ENCODE measurements at places on chromosomes 11 and 22. TPM values are rescaled to one million over a fixed set of nuclear protein-coding genes. Genes with fewer than 3 reads are reported as not detected.

The MCHR1 gene
- total RNA-seq, result not detected

The CARNS1 gene
- 0.76 TPM for total RNA-seq

The BEST1 gene
- total RNA-seq, result 0.25 TPM

The MFRP gene
- total RNA-seq, result not detected

The IL17REL gene
- not detected for total RNA-seq

The BLID gene
- not detected for total RNA-seq

The SCGB2A2 gene
- total RNA-seq, result not detected

The C11orf65 gene
- total RNA-seq, result 1.2 TPM

The OR52A1 gene
- not detected for total RNA-seq

The OR52H1 gene
- total RNA-seq, result not detected

The PCSK7 gene
- total RNA-seq, result 182 TPM

The TREH gene
- not detected for total RNA-seq

The SEPTIN5 gene
- not detected for total RNA-seq

The HBG2 gene
- not detected for total RNA-seq

The EWSR1 gene
- total RNA-seq, result 311 TPM

The CHRM1 gene
- not detected for total RNA-seq

The FAM168A gene
- 22.2 TPM for total RNA-seq

The A4GALT gene
- 0.58 TPM for total RNA-seq

The RIMBP3C gene
- 0.23 TPM for total RNA-seq

The GPHA2 gene
- total RNA-seq, result not detected

The GNAZ gene
- 0.53 TPM for total RNA-seq

The OR5M3 gene
- not detected for total RNA-seq

The RAB38 gene
- total RNA-seq, result 1.5 TPM

The ADM2 gene
- 7.6 TPM for total RNA-seq

The TRIM48 gene
- not detected for total RNA-seq

The FZD4 gene
- 0.13 TPM for total RNA-seq

The TEX12 gene
- 0.30 TPM for total RNA-seq

The FGF4 gene
- total RNA-seq, result not detected

The MRGPRX4 gene
- total RNA-seq, result not detected

The SLC25A45 gene
- 19.4 TPM for total RNA-seq

The PHOX2A gene
- not detected for total RNA-seq

The PATE2 gene
- total RNA-seq, result not detected

The MMP1 gene
- total RNA-seq, result not detected

The BACE1 gene
- total RNA-seq, result 0.75 TPM

The GUCY1A2 gene
- total RNA-seq, result not detected

The KCNE3 gene
- not detected for total RNA-seq

Data from activated CD4-positive, alpha-beta memory T cell treated with anti-CD3 and anti-CD28 coated beads, Interleukin-2, amount 10 ng/mL, durations not matched to agents 7 days and 5 days (primary cell).